ENCODE measurements at places on chromosomes 16 and 17. TPM values are rescaled to one million over a fixed set of nuclear protein-coding genes. Genes with fewer than 3 reads are reported as not detected.

C1QL1 gene
- polyA plus RNA-seq, result 0.27 TPM

DNA sequence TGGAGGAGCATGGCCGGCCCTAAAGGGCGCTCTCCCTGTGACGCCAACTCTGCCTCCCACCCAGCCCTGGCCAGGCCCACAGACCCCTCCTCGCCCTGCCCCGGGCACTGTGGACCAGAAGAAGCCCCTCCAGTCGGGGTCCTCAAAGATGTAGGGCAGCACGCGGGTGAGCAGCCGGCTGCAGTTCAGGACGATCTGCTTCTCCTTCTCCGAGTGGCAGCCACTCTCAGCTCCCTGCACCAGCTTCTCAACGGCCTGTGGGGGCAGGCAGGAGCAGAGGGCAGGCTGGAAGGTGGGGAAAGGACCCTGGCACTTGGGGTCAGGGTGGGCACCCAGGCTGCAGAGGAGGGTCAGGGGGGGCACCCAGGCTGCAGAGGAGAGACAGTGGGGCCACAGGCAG lies 8.9 kb downstream of the HID1 start:
- no peaks in the 10 kb centered on the region for H3K4me1 ChIP-seq
- H3K4me3 ChIP-seq, result no peak overlapping the region
- H3K36me3 ChIP-seq, result no peaks in the 10 kb centered on the region
- no peak overlapping the region for H3K27ac ChIP-seq
- no peak for DNase-seq

DNA sequence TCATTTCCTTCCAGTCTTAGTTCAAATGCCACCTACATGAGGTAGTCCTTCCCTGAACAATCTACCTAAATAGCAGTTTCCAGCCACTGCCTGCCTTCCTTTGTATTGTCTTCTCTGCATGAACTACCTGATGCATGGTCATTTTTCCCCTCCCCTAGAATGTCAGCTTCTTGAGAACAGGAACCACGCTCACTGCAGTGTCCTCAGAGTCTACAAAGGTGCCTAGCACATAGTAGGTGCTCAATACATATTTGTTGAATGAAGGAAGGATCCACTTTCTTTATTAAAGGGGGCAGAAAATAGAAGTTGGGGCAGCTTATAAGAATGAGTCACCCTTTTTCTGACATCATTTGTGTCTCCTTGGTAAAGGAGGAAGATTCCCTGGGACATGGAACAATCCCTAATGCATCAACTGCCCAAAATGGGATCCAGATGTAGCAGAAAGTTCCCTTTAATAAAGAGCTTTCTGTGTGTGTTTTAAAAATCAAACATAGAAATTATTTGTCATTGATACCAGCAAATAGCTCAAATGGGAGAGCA lies 4.4 kb upstream of the CYLD start:
- no peaks in the 10 kb centered on the region for H3K27me3 ChIP-seq
- peaks cover 4% of the 10 kb centered on the region for H3K4me1 ChIP-seq
- no peak overlapping the region for H3K27ac ChIP-seq
- DNase-seq, result no peak

DNA sequence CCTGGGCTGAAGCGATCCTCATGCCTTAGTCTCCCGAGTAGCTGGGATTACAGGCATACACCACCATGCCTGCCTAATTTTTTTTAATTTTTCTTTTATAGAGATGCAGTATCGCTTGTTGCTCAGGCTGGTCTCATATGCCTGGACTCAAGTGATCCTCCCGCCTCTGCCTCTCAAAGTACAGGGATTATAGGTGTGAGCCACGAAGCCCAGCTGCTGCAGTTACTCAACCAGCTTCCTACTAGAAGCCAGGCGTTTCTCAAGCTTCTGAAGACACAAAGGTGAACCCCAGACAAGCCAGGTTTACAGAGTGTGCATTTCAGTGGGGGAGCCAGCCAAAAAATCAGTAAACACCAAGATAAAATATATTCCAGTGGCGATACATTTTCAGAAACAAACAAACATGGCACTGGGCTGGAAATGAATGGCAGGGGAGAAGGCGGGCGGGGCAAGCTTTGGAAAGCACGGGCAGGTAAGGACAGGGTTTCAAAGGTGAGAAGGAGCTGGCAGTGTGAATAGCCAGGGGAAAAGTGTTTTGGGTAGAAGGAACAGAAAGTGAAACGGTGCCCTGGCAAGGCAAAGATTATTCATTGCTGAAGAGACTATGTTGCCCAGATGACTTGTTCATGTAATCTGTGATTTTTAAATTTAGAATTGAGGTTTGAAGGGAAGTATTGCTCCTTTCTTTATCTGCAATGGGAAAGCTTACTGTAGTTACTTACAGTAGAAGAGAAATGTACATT lies 471.1 kb downstream of the WWOX start:
- DNase-seq, result no peak
- H3K4me1 ChIP-seq, result no peaks in the 10 kb centered on the region
- H3K36me3 ChIP-seq, result no peaks in the 10 kb centered on the region
- no peak overlapping the region for H3K4me3 ChIP-seq
- no peak overlapping the region for H3K27ac ChIP-seq
- H3K27me3 ChIP-seq, result no peaks in the 10 kb centered on the region

NLRC3 gene
- 1.4 TPM for polyA plus RNA-seq

DNA sequence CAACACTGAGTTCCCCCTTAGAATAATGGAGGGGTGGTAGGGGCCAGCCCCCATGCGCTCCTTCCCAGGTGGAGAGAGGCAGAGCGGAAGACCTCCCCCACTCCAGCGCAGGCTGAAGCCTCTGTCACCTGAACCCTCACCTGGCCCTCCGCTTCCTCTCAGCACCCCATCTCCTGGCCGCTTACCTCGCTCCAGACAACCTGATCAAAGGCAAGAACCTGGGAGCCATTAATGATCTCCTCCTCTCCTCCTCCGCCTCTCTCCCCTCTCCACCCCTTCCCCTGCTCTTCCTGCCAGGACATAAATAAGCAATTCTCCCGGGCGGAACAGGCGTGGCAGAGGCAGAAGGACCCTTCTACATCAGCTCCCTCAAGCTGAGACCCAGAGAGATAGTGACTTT lies 110.2 kb upstream of the LHX1 start:
- H3K27ac ChIP-seq, result no peak overlapping the region
- H3K36me3 ChIP-seq, result no peaks in the 10 kb centered on the region
- H3K27me3 ChIP-seq, result peaks cover 22% of the 10 kb centered on the region
- DNase-seq, result no peak
- no peak overlapping the region for H3K4me3 ChIP-seq
